NCI-H187 (cell line): ENCODE measurements at places on chromosomes 1 and 21.

GRCh38 chr1:28913786-28914227 lies 562 bp upstream of the EPB41 start:
- DNase-seq, result no peak

DNA sequence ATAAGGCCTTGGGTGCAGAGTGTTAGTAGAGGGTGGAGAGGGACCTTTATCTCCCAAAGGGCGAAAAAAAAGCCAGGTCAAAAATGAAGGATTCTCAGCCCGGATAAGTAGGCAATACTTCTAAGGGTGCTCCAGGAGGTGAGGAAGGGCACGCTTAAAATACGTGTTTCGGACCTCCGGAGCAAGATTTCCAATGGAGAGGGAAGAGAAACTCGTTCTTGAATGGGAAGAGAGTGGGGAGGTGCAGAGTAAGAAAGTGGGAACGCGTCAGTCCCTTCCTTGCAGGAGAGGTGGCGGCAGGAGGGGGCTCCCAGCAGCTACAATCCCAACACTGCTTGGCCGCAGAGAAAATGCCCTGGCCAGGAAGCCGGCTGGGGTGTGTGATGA lies 581 bp downstream of the EFCAB14 start:
- DNase-seq, result no peak

DNA sequence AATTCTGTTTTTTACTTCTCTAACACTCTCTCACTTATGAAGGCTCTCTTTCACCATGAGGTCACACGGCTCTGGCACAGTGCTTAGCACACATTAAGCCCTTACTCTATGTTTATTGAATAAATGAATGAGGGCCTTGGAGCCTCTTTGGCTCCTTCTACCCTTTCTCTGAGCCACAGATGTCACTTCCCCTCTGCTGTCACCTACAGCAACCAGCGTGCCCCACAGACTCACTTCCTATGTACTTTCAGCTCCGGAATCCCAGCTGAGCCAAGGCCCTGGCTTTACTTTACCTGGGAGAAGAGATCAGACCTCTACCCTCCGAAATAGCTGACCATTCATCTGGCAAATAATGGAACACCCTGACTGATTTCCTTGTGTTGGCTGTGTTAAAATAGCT lies 53.7 kb upstream of the HMCN1 start:
- DNase-seq, result no peak

- no peak for DNase-seq
Measured at GRCh38 chr1:67723620-67724019, 38.6 kb downstream of the GADD45A start.

- peak; percentile 51 for DNase-seq
Measured at GRCh38 chr1:156706657-156707416, 1.5 kb upstream of the CRABP2 start.

- DNase-seq, result no peak
Measured at GRCh38 chr21:44658913-44659595, 1.3 kb downstream of the KRTAP12-3 start.

- no peak for DNase-seq
Measured at GRCh38 chr1:207020065-207020708, 12.4 kb downstream of the C1orf116 start.

DNA sequence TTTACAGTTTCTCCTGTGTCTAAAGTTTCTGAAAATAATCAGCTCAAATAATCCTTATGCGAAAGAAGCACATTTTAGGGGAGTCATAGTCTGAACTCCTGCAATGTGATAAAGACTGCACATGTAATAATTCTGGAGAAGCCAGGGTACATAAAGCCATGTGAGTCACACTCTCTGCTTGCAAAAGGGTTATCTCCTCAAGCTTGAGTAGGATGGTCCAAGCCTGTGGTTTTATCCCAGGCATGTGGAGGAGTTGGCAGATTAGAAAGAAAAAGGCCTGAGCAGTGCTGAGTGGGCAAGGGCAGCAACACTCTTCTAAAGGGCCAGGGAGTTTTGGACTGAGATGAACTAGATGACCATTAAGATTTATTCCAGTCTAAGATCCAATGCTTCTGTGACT lies 220.4 kb downstream of the RHOU start:
- DNase-seq, result no peak
